Calu3 (cell line): ENCODE measurements at places on chromosomes 4 and X. TPM values are rescaled to one million over a fixed set of nuclear protein-coding genes. Genes with fewer than 3 reads are reported as not detected.

GRCh38 chr4:101958547-101958946 is 168.0 kb downstream of the BANK1 start:
- DNase-seq: no peak

DNA sequence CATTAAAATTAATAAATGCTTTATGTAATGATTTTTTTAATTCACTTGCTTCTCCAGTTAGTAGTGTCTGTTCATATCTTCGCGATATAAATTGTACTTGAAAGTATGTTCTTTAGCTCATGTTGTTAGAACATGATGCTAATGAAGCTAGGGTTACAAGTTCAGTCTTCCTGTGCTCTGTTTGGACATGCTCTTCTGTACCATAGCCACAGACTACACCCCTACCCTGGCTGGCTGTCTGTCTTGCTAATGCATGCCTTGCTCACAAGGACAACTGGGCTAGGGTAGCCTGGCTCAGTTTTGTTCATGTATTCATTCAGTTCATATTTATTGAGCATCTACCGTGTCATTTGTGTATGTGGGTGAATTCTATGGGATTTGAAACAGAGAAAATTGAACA is 50.8 kb upstream of the MTMR1 start:
- no peak for DNase-seq

- no peak for DNase-seq
These were observed 27.5 kb downstream of the JAKMIP1 start for GRCh38 chr4:6172927-6173200.

GRCh38 chrX:69387567-69388487 is 116.3 kb upstream of the NALF2 start:
- DNase-seq: peak; percentile 66

TMPRSS11B gene
- not detected in 2 replicates for total RNA-seq

BEX2 gene
- 2.5 and 4.0 TPM in 2 replicates for total RNA-seq
